Lung microvascular endothelial cell (primary cell): ENCODE measurements at places on chromosomes 5 and 9. TPM values are rescaled to one million over a fixed set of nuclear protein-coding genes. Genes with fewer than 3 reads are reported as not detected.

The PKD2L2 gene
- not detected in 2 replicates for total RNA-seq

The CTNND2 gene
- not detected in 2 replicates for total RNA-seq

The ELOVL7 gene
- total RNA-seq: under 0.01 TPM in 2 replicates

The DOLPP1 gene
- total RNA-seq: 7.2 and 8.3 TPM in 2 replicates

The DND1 gene
- total RNA-seq: under 0.01 and 0.22 TPM in 2 replicates

The ANKH gene
- 6.5 and 14.7 TPM in 2 replicates for total RNA-seq

The PCDHGA10 gene
- total RNA-seq: 2.6 and 5.0 TPM in 2 replicates

The ACTBL2 gene
- under 0.01 TPM in 1 of 2 replicates, not detected in the other for total RNA-seq

The SLC25A51 gene
- 50.8 and 63.9 TPM in 2 replicates for total RNA-seq

The AK8 gene
- total RNA-seq: under 0.01 TPM in 1 of 2 replicates, not detected in the other

The PTGR1 gene
- 6.5 and 20.7 TPM in 2 replicates for total RNA-seq
